Activated CD4-positive, alpha-beta T cell treated with anti-CD3 and anti-CD28 coated beads, Interleukin-2, amount 10 ng/mL, durations not matched to agents 7 days and 5 days (primary cell): ENCODE measurements at places on chromosomes 13 and 19. TPM values are rescaled to one million over a fixed set of nuclear protein-coding genes. Genes with fewer than 3 reads are reported as not detected.

DNA sequence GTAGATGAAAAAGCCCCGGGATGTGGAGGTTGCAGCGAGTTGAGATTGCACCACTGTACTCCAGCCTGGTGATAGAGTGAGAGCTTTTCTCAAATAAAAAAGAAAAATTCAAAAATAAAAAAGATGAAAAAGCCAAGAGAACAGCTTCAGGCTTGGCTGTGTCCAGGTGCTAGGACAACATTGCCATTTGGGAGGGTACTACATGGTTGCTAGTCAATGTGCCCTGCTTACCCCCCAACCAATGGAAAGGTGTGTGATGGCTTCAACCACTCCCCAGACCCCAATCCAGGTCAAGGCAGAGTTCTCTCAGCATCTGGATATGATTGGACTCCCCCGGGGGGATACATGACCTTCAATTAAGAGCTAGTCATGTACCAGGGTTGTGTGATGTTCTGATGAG is 2.3 kb upstream of the ANKLE1 start:
- no peak for DNase-seq

GRCh38 chr19:43640424-43640757 is 741 bp upstream of the CADM4 start:
- DNase-seq: no peak

SLC7A10 gene
- total RNA-seq: not detected

ZNF229 gene
- 0.77 TPM for total RNA-seq

IGFL3 gene
- total RNA-seq: not detected
